ENCODE measurements at places on chromosomes 16 and 17. TPM values are rescaled to one million over a fixed set of nuclear protein-coding genes. Genes with fewer than 3 reads are reported as not detected.

DNA sequence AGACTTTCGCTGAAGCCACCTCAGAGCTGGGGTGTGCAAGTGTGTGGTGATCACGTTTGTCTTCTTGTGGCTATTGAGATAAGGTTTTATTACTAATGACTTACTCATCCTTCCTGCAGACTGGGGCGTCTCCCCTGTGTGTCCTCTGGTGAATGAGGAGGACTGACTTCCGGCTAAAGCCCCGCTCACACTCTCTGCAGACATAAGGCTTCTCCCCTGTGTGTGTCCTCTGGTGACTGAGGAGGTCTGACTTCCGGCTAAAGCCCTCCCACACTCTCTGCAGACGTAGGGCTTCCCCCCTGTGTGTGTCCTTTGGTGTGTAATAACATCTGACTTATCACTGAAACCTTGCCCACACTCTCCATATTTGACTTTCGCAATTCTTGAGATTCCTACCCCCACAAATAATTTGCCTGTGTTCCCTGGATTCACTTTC lies 19.4 kb downstream of the PRDM7 start:
- no peak overlapping the region for H3K27ac ChIP-seq
- H3K36me3 ChIP-seq: no peaks in the 10 kb centered on the region
- H3K4me1 ChIP-seq: 0 out of 2 replicates have a peak, but pooled peaks cover 10% of the 10 kb centered on the region
- no peak for DNase-seq
- no peak overlapping the region for H3K4me3 ChIP-seq

Gene UBB
- total RNA-seq: 2,361 TPM

Gene HBQ1
- total RNA-seq: not detected

Gene SLC2A4
- 1.6 TPM for total RNA-seq

GRCh38 chr17:29358416-29358815 lies 31.7 kb upstream of the TAOK1 start:
- no peak for DNase-seq
- H3K4me3 ChIP-seq: no peak overlapping the region
- peak overlapping the region; percentile 44 for H3K27ac ChIP-seq
- no peaks in the 10 kb centered on the region for H3K36me3 ChIP-seq

- peaks cover 17% of the 10 kb centered on the region for H3K36me3 ChIP-seq
- H3K4me1 ChIP-seq: no peaks in the 10 kb centered on the region
- no peak for DNase-seq
- H3K27me3 ChIP-seq: no peaks in the 10 kb centered on the region
Measured at GRCh38 chr17:37557482-37557881, 51.7 kb downstream of the SYNRG start.

Gene GPT2
- 52.8 TPM for total RNA-seq

GRCh38 chr17:61554209-61554608 lies 36.8 kb downstream of the NACA2 start:
- H3K4me3 ChIP-seq: no peak overlapping the region
- H3K27me3 ChIP-seq: no peaks in the 10 kb centered on the region
- no peak for DNase-seq
- H3K27ac ChIP-seq: no peak overlapping the region

Gene IGSF6
- not detected for total RNA-seq

DNA sequence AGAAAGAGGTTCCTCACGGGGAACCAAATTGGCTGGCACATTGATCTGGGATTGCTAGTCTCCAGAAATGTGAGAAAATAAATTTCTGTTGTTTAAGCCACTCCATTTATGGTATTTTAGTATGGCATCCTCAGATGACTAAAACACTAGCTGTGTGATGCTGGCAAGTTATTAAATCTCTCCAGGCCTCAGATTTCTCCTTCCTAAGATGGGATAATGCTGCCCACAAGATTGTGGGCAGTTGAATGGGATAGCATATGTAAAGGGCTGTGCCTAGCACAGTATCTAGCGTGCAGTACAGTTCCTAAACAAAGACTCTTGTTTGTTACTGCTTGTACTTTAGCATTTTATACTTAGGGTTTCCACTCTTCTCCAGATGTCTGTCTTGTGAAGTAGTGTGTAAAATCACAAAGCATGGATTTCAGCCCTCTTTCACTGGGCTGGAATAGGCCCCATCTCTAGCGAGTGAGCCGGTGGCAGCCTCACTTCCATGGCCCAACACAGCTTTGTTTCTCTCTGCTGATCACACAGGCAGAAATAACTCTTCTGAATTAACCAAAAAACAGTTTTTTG lies 38.2 kb upstream of the PHAF1 start:
- no peak for DNase-seq
- no peak overlapping the region for H3K27ac ChIP-seq
- H3K27me3 ChIP-seq: no peaks in the 10 kb centered on the region
- H3K4me1 ChIP-seq: 0 out of 2 replicates have a peak, but pooled peaks cover 4% of the 10 kb centered on the region

Gene KRTAP1-5
- not detected for total RNA-seq

DNA sequence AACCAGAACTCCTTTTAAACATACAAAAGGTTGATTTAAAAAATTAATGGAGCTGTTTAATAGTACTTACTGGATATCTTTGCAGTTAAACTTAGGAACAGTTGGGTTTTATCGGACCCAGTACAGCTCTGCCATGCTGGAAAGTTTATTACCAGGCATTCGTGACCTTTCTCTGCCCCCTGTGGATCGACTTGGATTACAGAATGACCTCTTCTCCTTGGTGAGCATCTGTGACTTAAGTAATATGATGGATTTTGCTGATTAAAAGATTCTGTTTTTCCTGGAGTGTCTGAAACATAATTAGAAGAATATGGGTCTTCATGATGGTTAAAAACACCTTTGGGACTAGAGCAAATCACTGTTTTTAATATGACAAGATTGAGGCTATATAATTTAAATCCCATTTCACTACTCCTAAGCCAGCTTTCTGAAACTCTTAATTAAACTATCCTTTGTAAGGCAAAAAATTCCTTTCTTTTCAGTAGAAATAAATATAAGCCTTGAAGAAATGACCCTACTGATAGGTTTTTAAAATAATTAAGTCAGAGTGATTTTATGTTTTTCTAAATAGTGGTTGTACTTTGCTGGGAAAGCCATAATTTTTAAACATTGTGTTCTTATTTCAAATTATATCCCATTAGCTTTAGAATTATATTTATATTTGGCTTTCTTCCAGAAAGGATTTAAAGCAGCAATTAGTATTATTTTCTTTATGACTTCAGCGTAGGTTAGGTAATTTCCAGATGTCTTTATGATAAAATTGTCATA lies 45.7 kb upstream of the KPNB1 start:
- H3K27ac ChIP-seq: peak overlapping the region; percentile 4
- peaks cover 65% of the 10 kb centered on the region for H3K36me3 ChIP-seq

GRCh38 chr17:73278465-73279453 lies 17.1 kb upstream of the CPSF4L start:
- H3K27me3 ChIP-seq: no peaks in the 10 kb centered on the region
- H3K4me1 ChIP-seq: no peaks in the 10 kb centered on the region
- peaks cover under 1% of the 10 kb centered on the region for H3K36me3 ChIP-seq
- peak overlapping the region; percentile 14 for H3K27ac ChIP-seq
- no peak overlapping the region for H3K4me3 ChIP-seq

Gene SRL
- total RNA-seq: not detected

GRCh38 chr17:21360048-21360447 lies 16.1 kb upstream of the KCNJ12 start:
- no peak overlapping the region for H3K4me3 ChIP-seq
- no peaks in the 10 kb centered on the region for H3K27me3 ChIP-seq
- H3K27ac ChIP-seq: no peak overlapping the region
- H3K36me3 ChIP-seq: no peaks in the 10 kb centered on the region
- no peak for DNase-seq
- H3K4me1 ChIP-seq: peaks cover 10% of the 10 kb centered on the region

DNA sequence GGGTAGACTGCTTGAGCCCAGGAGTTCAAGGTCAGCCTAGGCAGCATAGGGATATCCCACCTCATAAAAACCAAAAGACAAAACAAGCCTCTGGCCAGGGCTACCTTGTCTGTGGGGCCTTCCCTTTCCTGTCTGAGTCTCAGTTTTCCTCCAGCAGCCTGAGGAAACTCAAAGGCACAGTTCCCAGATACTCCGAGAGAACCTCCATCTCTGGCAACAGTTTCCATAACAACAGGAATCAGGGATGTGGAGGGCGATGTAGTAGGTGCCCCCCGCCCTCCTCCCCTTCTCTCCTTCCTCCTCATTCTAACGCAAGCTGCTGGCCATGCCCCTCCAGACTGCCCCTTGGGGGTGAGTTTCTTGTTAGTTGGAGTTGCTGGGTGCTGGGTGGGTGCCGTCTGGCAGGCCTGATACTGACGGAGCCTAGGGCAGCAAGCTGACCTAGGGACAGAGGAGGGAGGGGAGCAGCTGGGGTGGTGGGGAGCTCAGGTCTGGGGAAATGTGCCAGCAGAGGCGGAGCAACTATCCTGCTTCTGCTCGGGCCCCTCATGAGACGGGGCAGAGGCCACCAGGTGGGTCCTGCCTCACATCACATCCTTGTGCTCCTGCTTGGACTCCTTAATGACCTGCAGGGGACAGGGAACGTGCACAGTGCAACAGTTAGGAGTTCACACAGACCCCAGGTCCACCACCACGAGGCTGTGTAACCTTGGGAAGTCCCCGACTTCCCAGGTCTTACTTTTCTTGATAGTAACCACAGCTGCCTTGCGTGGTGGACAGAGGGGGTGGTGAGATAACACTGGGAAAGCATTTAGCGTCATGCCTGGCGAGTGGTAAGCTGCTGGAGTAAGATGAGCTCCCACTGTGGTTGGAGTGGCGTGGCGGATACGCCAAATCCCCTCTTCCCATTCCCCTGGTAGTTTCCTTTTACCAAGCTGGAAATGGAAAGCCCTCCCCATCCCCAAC lies 7.8 kb upstream of the EFTUD2 start:
- H3K4me1 ChIP-seq: peaks cover 34% of the 10 kb centered on the region
- no peaks in the 10 kb centered on the region for H3K27me3 ChIP-seq
- DNase-seq: no peak

Gene TMEM235
- not detected for total RNA-seq

GRCh38 chr16:23528644-23529310 lies 18.5 kb upstream of the GGA2 start:
- H3K27ac ChIP-seq: no peak overlapping the region
- H3K27me3 ChIP-seq: no peaks in the 10 kb centered on the region
- H3K36me3 ChIP-seq: 0 out of 2 replicates have a peak, but pooled peaks cover 13% of the 10 kb centered on the region
- no peaks in the 10 kb centered on the region for H3K4me1 ChIP-seq

DNA sequence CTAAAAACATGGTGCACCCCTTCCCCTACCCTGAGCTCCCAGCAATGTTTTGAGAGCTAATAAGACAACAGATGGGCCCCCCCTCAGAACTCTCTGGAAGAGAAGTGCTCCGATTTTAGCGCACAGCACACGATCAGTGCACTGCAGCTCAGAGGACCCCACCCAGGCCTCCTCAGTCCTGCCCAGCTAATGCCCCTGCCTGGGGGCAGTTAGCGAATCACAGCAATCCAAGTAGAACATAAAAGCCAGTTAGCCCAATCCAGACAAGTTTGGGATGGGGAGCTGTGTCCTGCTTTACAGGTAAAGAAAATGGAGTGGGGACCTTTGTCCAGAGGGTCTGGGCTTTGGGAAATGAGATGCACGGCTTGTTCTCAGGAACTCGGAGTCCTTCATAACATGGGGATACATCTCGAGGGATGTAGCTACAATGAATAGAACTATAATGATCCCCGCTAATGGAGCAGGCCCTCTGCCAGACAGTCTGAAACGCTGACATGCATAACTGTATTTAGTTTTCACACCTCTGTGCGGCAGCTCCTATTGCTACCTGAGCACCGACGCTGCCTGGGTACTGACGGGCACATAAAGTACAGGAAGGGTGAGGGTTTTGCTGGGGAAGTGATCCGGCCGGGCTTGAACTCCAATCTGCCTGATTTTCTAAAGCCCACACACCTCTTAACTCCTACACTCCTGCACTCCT lies 29.7 kb upstream of the CDC42EP4 start:
- DNase-seq: no peak
- no peaks in the 10 kb centered on the region for H3K36me3 ChIP-seq
- H3K4me3 ChIP-seq: no peak overlapping the region
- no peak overlapping the region for H3K27ac ChIP-seq
- peaks cover 48% of the 10 kb centered on the region for H3K4me1 ChIP-seq
- no peaks in the 10 kb centered on the region for H3K27me3 ChIP-seq

GRCh38 chr17:50906443-50906842 lies 40.3 kb upstream of the TOB1 start:
- DNase-seq: no peak
- no peaks in the 10 kb centered on the region for H3K36me3 ChIP-seq
- H3K4me1 ChIP-seq: peaks cover 60% of the 10 kb centered on the region
- H3K4me3 ChIP-seq: no peak overlapping the region

Gene NXN
- total RNA-seq: 60.1 TPM

Gene SEPTIN1
- 6.7 TPM for total RNA-seq

DNA sequence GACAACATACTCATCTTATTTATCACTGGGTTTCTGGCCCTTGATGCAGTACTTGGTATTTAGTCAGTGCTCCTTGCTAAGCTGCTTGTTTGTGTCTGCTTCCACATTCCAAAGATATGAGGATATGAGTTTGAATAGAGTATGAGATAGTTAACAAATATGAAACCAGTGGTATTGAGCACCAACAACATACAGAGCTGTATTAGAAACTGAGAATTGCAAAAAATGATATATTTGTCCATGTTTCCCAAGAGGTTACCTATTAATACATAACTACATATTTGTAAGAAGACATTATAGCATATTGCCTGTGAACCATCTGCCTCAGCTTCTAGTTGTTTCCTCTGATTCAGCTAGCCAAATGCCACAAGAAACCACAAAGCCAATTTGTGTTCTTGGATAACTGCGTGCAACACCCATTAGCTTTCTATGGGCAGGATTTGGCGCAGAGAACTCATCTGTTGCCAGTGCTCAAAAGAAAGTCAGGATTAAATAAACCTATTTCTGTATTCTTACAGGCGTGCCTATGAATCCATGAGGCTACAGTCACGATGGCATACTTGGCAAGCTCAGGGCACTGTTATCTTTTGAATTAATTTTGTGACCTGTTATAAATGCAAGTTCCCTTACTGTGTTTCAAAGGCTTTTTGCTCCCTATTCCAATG lies 194.4 kb downstream of the MAP2K6 start:
- 0 out of 2 replicates have a peak overlapping the region, but pooled peaks have one; percentile 15 for H3K27ac ChIP-seq
- no peak overlapping the region for H3K4me3 ChIP-seq
- no peaks in the 10 kb centered on the region for H3K27me3 ChIP-seq
- peak; percentile 76 for DNase-seq
- peaks cover 18% of the 10 kb centered on the region for H3K4me1 ChIP-seq

Gene COPRS
- 48.3 TPM for total RNA-seq

Gene TLCD1
- 19.4 TPM for total RNA-seq

DNA sequence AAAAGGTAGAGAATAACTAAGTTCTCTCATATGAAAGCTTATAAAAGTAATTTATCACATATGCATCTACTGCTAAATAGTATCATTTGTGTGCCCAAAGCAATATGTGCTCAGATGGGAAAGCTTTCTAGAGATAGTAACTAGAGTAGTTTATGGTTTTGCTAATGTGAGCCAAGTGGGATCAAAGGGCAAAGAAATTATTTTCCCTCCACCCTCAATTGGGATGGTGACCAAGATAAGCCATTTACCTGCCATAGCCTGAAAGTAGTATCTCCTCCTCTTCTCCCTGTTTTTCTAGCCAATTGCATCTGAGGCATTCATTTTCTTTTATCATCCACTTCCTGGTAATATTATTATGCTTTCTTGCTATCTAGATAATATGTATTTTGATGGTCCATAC lies 41.9 kb upstream of the KCNJ16 start:
- no peak overlapping the region for H3K27ac ChIP-seq
- no peak overlapping the region for H3K4me3 ChIP-seq

Data from PC-9 (cell line).